ENCODE measurements at places on chromosomes 11 and 22.

DNA sequence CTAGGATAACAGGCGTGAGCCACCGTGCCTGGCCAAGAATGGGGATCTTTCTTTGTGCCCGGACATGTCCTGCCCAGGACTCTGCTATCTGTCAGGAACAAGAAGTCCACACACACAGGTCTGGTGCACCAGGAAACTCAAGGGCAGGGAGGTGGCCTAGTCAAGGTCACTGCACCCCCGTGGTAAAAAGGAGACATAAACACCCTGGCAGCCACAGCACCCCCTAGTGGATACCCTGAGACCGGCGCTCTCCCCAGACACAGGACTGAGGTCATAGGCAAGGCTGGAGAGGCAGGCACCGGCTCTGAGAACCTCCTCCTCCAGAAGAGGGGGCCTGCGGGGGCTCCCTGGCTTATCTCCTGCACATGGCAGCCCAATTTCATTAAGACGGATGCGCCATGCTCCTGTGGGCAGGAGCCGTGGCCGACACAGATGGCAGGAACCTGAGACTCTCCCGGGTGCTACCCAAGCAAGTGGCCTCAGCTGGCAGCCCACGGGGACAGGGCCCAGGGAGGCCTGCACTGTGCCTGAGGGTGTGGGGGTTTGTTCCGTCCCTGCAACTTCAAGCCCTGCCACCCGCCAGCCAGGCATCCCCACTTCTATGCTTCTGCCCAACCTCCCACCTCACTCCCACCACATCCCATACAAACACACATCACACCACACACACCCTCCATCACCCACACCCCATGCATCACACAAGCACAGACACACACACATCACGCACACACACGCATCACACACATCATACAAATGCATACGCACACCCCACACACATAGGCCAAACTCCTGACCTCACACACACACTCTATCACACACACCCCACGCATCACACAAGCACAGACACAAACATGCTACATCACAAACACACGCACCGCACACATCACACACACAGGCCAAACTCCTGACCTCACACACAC lies 19.6 kb downstream of the MACROD1 start:
- peak; percentile 77 for DNase-seq

DNA sequence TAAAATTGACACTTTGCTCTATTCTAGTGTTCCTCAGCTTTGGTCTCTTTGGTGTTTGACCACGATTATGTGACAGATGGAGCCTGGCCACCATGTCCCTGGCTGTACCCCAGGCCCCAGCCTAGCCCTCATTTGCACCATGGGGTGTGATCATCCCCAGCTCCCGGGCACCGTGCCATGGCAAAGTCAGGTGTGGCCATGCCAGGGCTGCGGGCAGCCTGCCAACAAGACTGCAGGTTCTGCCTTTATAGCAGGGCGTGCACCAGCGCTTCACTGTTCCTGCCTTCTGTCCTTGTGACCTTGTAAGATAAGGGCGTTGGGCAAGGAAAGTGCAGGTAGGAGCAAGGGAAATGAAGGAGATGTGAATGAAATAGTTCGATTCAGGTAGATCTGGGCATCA lies 22.4 kb upstream of the APOBEC3A start:
- DNase-seq, result no peak

DNA sequence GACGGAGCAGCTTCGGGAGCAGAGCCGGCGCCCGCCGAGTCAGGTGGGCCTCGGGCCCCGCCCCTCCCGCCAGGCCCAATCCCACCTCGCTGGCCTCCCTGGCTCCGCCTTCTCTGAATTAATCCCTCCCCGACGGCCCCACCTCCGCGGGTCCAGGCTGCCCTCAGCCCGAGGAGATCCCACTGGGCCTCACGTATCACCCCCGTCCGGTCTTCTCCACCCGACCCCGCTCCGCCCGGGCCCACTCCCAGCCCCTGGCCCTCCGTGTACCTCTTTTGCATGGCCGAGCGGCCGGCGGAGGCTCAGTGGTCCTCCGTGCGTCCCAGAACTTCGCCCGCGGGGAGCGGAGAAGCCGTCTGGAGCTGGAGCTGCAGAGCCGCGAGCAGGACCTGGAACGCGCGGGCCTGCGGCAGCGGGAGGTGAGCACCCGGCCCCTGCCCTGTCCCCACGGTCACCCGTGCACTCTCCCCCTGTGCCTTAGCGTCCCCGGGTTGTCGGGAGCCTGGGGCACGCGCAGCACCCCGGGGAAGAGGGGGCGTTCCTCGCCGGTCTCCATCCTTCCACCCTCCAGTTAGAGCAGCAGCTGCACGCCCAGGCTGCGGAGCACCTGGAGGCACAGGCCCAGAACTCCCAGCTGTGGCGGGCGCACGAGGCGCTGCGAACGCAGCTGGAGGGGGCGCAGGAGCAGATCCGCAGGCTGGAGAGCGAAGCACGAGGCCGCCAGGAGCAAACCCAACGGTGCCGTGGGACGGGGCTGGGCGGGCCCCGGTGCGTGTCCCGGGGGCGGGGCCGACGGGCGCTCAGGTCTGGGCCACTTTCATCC lies 2.2 kb upstream of the CD151 start:
- peak; percentile 80 for DNase-seq

GRCh38 chr11:73851046-73851764 lies 25.4 kb downstream of the COA4 start:
- no peak for DNase-seq

DNA sequence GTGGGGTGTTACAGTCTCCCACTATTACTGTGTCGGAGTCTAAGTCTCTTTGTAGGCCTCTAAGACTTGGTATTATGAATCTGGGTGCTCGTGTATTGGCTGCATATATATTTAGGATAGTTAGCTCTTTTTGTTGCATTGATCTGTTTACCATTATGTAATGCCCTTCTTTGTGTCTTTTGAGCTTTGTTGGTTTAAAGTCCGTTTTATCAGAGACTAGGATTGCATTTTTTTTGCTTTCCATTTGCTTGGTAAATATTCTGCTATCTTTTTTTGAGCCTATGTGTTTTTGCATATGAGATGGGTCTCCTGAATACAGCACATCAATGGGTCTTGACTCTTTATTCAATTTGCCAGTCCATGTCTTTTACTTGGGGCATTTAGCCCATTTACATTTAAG lies 97.6 kb downstream of the PDE3B start:
- DNase-seq, result no peak

DNA sequence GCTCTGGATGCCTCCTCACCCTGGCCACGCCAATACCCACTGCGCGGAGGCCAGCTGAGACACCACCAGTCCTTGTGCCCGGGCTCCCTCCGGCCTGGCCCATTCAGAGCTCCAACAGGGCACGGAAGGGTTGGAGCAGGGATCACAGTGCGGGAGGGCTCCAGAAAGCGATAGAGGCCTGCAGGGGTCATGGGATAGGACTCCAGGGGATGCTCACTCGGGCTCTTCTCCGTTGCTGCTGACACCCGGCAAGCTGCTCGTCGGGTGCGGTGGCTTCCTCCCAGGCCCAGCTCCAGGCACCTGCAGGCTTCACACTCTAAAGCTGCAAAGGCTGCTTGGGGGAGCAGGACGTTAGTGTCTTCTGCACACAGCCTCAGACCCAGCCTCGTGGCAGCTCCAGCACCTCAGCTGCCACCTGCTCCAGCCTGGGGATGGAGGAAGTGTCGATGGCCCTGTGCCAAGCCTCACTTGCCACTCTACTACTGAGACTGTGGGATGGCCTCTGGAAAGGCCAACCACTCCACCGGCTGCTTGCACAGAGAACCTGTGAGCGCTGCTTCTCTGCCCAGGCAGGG lies 10.6 kb downstream of the WNT7B start:
- no peak for DNase-seq

DNA sequence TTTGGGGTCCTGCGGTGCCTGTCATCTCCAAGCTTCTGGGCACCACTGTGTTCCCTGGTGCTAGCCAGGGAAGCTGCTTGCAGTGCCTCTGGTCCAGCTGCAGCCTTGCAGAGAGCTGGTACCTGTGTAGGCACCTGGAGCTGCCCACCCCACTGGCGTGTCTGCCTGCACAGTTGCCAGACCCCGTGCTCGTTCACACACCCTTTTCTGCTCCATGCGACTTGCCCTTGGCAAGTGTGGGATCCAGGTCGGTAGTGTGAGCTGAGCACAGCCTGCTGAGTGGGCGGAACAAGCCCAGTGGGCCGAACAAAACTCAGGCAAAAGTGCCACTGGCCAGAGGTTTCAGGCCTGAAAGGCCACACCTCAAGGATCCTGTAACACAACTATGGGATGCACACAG lies 146.5 kb upstream of the MTMR2 start:
- DNase-seq, result no peak

DNA sequence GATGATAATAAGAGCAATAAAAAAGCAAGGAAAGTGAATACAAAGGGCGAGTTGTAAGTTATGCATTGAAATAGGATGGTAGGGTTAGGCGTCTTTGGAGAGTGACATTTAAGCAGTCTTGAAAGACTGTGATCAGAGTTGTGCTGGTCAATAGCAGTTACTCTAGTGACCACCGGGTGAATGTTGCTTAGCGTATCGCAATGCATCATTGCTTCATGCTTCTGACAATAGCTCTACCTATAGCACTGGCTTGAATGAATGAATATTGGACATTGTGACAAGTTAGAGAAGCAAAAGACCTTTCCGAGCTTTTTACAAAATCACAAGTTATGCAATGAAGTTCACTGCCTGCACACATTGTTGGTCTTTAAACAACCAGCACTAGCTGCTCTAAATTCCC lies 7.7 kb upstream of the OR8B12 start:
- DNase-seq, result no peak

- no peak for DNase-seq
Observed at GRCh38 chr11:118139578-118139977, 13.0 kb downstream of the SCN4B start.

All from suppressor macrophage treated with lipopolysaccharide for 1 hour (primary cell).